Stimulated activated CD4-positive, alpha-beta T cell treated with anti-CD3 and anti-CD28 coated beads, Interleukin-4, amount 100 ng/mL, for 1 hour (primary cell): ENCODE measurements at places on chromosomes 7 and 10.

DNA sequence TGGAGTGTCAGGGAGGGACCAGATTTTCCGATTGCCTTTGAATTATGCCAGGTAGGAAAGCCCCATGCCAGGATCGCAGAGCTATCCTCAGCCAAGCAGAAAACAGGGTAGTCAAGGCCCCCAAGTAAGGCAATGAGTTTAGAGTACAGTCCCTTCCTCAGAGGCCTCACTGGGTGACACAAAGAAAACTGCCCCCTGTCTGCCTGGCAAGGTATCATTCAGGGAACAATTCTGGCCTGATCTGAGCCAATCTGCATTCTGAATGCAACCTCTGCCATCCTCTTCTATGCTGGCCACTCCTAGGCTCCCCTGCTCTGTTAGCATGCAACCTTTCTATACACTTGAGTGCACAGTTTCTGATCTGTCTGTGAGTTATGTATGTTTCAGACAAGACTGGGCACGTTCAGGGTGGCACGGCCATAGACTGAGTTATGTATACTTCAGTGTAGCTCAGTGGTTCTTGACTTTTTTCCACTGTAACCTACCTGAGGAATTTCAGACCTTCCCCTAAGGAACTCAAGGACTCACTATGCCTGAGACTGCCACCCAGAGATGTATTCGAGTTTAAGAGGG lies 336.8 kb downstream of the PLXNA4 start:
- DNase-seq, result no peak

GRCh38 chr7:4549681-4550080 lies 132.4 kb upstream of the FOXK1 start:
- DNase-seq, result no peak

- no peak for DNase-seq
Observed at GRCh38 chr10:3933733-3934132, 148.7 kb upstream of the KLF6 start.

- DNase-seq, result peak; percentile 58
Observed at GRCh38 chr10:3852147-3852904, 67.3 kb upstream of the KLF6 start.

DNA sequence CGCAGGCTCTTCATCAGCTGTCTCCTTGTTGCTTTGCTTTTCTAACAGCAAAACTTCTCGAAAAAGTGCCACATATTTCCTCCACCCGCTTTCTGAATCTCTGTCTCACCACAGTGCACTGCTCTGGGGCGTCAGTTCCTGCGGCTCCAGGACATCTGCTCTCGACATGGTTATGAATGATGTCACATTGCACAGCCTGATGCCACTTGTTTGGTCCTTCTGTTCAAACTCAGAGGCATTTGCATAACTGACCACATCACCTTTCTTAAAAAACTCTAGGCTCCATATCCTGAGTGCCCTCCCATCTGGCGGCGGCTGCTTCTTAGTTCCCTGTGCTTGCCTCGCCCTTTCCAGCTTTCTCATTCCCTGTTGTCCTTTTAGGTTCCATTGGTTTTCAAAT lies 469.3 kb upstream of the COBL start:
- DNase-seq, result no peak

DNA sequence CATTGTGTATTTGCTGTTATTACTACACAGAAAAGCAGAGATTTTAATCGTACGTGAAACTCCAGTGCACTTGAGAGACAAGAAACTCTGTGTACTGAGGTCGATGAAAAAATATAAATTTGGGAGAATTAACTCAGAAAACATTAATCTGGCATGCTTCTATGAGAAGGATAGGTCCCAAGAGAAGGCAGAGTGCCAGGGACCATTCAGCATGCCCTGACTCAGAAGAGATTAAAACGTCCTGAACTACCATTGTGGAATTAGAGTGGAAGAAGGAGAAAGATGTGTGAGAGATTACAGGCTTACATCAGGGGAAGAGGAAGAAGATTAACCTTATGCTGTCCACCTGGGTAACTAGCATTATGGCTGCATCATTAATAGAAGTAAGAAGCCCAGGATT lies 72.4 kb downstream of the REEP3 start:
- no peak for DNase-seq

DNA sequence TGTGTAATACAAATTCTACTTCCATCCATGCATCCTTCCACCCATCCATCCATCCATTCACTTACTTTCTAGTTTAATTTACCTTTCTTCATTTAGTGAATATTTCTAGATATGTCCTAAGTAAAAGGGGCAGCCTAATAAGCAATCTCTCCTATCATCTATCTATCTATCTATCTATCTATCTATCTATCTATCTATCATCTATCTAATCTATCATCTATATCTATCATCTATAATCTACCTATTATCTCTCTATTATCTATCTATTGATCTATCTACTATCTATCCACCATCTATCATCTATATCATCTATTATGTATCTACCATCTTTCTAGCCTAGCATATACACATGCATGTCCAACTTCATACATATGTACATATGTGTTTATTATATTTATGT lies 104.2 kb downstream of the PTPN20 start:
- DNase-seq, result no peak

GRCh38 chr10:124598196-124598595 lies 136.6 kb downstream of the LHPP start:
- DNase-seq, result no peak

DNA sequence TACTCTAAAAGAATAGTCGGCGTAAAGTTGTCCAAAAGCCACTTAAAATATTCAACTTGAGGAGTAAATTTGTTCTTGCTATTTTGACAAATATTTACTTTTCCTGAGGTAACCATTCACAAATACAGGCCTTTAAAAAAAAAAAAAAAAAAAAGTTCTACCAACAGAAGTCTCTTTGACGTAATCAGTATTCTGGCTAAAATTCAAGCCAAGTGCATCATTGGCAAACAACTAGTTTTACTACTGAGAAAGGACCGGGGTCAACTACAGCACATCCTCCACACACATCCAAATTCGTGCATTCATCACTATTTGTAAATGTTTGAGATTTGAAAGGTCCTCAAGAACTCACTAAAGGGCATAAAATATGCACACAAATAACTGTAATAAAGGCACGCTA lies 2.0 kb downstream of the OAT start:
- DNase-seq, result no peak

DNA sequence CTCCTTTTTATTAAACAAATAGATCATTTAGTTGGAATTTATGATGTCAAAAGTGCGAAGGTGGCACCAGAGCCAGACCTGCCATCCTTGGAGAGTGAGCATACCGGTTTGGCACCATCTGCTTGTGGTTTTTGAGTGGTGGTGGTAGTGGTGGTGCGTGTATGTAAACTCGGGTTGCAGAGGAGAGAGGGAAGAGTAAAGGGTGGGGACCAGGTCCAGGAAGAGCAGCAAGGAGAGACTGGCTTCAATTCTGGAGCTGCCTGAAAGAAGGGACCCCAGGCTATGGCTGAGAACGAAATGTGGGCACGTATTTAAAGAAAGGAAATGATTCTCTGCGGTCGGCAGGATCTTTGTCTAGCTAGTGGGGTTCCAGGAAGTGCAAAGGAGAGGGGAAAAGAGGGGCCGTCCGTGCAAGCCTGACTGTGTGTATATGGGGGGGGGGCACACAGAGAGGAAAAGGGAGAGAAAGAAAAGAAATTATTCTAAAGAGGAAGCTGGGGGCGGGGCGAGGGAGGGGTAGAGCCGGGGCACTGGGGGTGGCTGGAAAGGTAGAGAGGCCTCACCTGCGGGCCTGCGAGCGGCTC lies 448 bp upstream of the GOLGA7B start:
- DNase-seq, result no peak

DNA sequence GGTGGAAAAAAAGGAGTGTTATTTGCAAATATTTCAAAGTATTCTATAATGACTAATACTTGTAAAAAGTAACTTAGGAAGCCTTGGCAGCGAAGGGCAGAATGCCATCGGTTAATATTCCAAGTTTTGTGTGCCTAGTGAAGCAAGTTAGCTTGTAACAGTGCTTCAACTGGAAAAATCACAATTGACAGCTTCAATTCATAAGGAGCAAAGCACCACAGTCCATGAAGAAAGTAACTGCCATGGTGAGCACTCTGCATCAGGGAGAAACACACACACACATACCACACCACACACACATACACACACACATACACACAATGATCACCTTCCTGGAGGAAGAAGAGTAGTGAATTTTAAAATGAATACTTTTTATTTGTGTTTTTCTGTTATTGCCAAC lies 298.3 kb downstream of the CNTNAP2 start:
- no peak for DNase-seq

GRCh38 chr10:109969760-109970346 lies 37.9 kb upstream of the ADD3 start:
- DNase-seq, result no peak

GRCh38 chr7:8765374-8765773 lies 332.0 kb downstream of the NXPH1 start:
- no peak for DNase-seq

GRCh38 chr7:92044940-92045339 lies 89.3 kb downstream of the CYP51A1 start:
- DNase-seq, result no peak

DNA sequence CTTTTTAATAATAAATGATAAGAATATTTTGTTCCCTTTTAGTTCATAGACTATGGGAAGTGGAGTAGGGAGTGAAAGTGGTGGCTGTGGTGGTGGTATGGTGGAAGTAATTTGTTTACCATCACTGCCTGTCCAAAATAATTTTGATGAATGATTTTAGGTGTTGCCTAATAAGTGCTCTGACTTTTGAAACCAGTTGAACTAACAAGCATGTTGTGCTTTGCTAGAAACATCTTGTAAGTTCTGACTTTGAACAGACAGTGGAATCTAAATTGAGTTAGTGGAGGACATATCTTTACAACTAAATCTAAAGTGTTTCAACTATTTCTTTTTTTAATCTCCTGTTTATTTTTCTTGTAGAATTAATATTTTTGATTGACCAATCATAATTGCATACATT lies 49.7 kb downstream of the ZEB1 start:
- DNase-seq, result no peak

- DNase-seq, result no peak
Observed at GRCh38 chr10:104899779-104900178, 258.7 kb downstream of the SORCS3 start.

- no peak for DNase-seq
Observed at GRCh38 chr7:137935884-137936508, 65.9 kb downstream of the CREB3L2 start.

- DNase-seq, result no peak
Observed at GRCh38 chr10:31011017-31011664, 20.5 kb downstream of the ZNF438 start.

GRCh38 chr7:137798073-137798763 lies 48.6 kb downstream of the DGKI start:
- no peak for DNase-seq

GRCh38 chr7:144842377-144842851 lies 6.6 kb upstream of the TPK1 start:
- no peak for DNase-seq

DNA sequence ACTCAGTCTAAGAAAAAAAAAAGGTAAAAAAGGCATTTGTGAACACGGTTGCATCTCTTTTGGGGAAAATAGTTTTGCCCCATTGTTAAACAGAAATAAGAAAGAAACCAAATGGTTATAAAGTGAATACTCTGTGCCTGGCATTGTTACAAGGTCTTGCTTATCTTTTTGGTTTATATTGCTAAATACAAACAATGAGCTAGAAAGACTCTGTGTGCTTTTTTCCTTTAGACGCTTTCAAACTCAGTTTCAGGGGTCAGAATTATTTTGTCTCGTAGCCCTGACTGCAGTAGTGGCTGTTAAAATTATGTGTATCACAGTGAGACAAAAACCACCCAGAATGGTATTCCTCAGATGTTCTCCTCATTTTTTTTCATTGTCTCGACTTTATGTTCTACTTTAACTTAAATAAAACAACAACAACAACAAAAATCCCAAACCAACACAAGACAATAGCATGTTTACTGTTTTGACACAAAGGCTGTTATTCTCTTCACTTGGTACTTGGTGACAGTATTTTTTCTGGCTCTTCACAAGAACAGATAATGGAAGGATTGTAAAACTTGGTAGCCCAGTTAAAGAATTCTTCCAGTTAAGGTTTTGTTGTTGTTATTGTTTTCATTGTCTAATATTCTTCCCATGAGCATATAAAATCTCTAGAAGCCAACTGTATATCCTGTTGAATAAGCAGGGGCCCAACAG lies 190.1 kb downstream of the PLXDC2 start:
- DNase-seq, result no peak

- no peak for DNase-seq
Observed at GRCh38 chr10:10644008-10644646, 373.5 kb upstream of the CELF2 start.

- DNase-seq, result no peak
Observed at GRCh38 chr7:117274951-117275350, 47.9 kb downstream of the WNT2 start.

DNA sequence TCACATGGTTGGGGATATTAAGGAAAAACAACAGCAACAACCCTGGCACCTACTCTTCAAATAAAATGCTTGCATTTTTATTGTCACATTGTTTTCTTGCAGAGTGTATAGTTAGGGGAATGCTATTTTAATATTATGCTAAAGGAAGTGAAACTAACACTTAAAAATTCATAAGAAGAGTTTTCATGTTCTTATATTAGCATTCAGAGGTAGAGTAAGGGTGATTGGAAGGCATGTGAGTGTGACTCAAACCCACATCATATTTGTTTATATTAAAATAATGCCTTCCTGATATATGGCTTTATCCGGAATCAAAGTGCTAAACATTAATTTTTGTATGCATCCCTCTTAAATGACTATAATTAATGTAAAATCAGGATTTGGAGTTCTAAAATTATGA lies 59.8 kb upstream of the TES start:
- no peak for DNase-seq

GRCh38 chr10:97914837-97915211 lies 65.2 kb downstream of the GOLGA7B start:
- DNase-seq, result peak; percentile 79

DNA sequence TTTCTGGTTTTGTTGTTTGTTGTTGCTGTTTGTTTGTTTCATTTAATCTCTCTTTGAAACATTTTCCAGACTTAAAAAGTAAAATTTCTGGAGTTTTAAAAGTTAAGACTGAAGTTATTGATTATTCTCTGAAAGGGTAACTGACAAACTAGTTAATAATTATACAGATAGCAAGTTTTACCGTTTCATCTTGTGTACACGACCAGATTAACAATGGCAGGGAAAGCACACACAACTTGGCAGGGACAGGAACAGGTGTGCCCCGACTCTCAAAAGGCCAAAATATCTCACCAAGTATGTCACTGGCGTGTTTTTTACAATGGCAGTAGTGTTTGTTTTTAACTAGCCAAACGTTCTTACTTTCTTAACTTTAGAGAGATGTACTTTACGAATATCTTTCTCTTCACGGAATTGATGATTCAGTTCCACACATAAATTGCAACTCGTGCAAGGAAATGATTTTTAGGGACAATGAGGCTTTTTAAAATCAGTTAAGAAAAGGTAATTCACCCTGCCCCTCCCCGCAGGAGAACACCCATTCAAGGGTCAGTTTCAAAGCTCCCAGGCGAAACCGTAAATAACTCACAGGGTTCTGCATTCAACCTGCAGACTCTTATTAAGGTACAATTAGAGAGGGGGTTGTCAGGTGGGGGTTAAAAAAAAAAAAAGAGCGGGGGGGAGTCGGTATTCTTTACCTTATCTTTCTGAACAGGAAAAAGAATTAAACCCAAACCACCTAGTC lies 3.5 kb downstream of the CTBP2 start:
- DNase-seq, result no peak

GRCh38 chr10:740936-741431 lies 51.5 kb upstream of the DIP2C start:
- DNase-seq, result no peak
